ENCODE measurements at places on chromosomes 2 and 18.

DNA sequence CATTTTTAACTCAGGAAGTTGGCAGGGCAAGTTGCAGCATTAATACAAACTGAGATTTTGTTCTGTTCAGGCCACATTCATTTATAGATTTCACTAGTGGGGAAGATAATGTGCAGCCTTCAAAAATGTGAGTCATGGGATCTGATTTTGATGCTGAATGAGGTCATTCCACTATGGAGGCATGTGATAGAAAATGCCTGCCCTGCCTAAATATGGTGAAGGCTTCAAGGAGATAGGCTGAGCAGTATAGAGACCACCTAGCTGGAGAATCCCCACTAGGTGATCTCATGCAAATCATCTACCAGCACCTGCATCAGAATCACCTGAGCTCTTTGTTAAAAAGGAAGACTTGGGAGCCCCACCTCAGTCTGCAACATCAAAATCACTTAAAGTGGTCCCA, 43.7 kb downstream of the PAX3 start:
- DNase-seq, result no peak

DNA sequence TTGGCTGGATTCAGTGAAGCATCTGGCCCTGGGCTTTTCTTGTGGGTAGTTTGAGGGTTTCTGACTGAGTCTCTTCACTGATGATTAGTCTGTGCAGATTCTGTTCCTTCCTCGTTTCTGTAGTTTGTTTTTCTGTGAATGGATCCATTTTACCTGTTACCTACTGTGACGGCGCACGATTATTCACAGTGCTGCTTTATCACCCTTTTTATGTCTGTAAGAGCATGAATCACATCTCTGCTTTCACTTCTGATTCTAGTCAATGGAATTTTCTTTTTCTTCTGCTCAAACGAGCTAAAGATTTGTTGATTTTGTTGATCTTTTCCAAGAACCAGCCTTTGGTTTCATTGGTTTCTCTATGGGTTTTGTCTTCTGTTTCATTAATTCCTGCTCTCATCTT, 60.8 kb downstream of the SLC66A2 start:
- DNase-seq, result no peak

DNA sequence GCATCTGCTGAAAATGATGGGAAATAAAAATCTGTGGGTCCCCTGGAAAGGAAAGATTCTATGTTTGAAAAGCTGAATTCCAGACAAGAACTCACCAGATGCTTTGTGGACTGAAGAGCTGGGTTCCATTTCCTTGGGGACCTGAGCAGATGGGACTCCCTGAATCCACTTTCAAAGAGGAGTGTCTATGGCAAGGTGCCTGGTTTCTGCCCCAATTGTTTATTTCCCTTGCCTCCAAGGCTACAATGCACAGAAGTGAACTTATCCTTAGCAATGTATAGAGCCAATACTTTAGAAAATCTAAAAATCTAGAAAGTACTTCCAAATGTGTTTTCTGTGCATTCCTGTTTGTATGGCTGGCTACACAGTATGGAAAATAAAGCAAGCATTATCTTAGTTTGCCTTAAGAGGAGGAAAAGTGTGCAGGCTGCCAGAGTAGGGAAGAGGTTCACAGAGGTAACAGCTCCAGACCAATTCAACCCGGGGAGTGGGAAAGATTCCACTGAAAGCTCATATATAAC, 420.5 kb downstream of the NRXN1 start:
- no peak for DNase-seq

GRCh38 chr2:147499785-147500184, 345.0 kb upstream of the ACVR2A start:
- no peak for DNase-seq

- DNase-seq, result no peak
Measured at GRCh38 chr2:101440127-101440738, 34.7 kb downstream of the RFX8 start.

- DNase-seq, result no peak
Measured at GRCh38 chr2:215355801-215356200, 43.9 kb downstream of the ATIC start.

DNA sequence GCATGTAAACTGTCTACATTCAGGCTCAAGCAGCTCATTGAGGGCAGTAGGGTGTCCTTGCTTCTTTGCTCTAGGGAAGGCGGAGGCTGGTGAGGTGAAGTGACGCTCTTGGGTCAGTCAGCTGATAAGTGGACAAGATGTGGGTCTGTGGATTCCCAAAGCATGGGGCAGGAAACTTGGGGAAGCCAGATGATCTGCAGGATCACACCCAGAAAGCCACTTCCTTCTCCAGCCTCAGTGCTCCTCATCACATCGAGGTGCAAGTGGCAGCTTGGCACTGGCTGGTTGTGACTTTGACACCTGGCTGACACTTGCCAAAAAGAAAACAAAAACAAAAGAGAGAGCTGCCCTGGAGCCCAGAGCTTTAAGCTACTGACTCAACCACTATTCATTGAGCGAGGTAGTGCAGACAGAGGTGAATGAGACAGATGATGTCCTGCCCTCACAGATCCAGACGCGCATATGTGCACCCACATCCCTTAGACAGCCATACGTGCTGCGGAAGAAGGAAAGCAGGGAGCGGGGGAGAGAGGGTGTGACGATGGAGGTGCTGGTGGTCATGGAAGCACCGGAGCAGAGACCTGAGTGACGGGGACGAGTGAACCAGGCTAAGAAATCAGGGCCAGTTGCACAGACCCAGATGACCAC, 3.1 kb upstream of the CIB4 start:
- no peak for DNase-seq

DNA sequence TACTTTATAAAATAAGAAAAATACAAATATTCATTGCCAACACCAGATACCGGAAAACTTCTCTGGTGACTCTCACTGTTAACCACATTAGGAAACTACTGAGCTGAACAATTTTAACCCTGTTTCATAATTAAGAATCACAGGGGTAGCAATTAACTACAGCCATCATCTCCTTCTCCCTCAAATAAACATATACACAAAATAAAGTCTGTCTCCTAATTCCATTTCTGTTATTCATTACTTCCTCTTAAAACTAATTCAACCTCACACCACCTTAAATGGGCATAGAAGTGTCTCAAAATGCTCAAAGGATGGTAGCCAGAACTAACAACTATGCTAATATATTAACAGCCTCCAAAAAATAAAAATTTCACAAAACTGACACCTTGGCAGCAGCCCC, 60.7 kb downstream of the ACVR1 start:
- DNase-seq, result no peak

GRCh38 chr18:54109131-54109683, 115.3 kb downstream of the MBD2 start:
- DNase-seq, result no peak

DNA sequence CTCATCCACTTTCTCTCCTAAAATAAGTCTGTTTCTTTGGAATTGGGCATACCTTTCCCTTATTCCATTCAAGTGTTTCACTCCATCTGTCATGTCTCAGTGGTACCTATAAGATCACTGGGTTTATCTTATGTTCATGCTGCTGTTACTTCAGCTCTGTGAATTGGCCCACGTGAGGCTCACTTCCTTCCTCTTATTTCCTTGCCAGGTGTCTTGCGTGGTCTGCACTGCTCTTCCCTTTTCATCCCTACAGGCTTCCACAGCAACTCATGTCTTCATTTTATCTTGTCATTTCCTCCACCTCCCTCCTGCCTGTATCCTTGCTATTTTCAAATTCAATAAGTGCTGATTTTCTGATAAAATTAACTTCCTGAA, 159.1 kb upstream of the ALPP start:
- DNase-seq, result no peak

DNA sequence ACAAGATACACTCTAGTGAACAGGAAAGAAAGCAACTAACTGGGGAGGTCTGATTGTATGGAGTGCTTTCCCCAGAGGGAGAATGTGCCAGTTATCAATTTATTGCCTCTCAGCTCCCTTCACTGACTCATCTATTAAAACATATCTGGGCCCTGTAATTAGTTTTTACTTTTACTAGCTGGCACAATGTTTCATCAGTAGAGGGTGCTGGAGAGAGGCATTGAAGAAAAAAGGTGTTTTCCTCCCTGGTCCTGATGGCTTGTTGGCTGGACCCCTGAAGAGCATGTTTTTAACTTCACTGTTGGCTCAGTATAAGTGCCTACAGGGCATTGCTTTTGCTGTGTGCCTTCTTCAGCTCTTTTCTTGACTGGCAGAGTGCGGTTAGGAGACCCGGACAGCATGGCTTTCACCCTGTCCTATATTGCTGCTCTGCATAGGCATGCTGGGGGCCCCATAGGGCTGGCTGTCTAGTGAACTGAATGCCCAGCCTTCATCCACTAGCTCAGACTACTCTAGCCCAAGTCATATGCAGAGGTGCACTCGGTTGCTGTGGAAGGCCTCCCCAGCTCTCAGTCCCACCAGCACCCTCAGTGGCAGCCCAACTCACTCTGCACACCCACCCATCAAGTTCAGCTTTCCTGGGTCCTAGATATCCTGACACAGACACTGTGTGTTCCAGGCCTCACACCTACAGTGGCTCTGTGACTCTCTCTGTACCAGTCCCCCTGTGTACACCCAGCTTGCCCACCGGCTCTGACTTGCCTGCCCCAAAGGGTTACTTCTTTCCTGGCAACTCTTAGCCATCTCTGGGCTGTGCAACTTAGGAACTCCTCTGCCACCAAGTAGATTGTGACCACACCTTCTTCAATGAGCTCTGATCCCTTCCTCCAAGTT, 62.3 kb upstream of the ACYP2 start:
- no peak for DNase-seq

- DNase-seq, result no peak
Measured at GRCh38 chr2:171595896-171596295, 73.6 kb downstream of the CYBRD1 start.

- DNase-seq, result peak; percentile 70
Measured at GRCh38 chr2:85420536-85421259, 2.2 kb downstream of the SH2D6 start.

DNA sequence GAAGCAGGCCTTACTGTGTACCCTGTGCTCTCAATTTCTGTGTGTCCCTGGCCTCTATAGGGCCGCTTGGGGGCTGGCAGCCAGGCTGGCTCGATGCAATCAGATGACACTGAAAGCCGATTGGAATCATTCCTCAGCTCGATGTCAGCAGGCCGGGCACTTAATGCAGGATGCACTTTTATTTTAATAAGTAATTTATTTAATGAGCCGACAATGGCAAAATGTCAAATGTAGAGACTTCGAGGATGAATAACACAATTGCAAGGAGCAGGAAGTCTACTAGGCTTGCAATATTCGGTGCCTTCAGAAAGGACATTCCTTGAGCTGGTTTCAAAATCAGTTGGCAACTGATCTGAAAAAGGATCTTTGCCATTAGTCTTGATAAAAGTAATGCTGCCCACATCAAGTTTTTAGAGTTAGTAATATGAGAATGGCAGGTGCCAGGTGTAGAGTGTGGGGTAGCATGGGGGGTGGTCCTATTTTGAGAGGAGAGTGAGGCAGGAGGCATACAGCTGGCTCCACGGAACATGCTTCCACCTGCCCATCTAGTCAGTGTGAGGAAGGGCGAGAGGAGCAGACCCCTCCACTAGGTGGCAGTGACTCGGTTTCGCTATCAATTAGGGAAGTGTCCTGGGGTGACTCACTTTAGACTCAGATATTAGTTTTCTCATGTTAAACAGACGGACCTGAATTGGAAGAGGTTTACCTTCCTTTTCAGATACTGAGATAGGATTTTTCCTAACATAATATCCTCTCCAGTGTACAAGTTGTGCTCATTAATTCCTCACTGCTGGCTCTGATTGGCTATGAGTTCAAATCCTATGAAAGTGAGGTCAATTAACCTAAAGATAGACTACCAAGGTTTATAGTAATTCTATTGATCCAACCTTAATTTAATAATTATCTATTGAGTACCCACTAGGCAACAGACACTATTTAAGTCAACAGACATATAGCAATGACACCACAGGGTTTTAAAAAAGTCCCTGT, 80.9 kb downstream of the NABP1 start:
- DNase-seq, result peak; percentile 28

DNA sequence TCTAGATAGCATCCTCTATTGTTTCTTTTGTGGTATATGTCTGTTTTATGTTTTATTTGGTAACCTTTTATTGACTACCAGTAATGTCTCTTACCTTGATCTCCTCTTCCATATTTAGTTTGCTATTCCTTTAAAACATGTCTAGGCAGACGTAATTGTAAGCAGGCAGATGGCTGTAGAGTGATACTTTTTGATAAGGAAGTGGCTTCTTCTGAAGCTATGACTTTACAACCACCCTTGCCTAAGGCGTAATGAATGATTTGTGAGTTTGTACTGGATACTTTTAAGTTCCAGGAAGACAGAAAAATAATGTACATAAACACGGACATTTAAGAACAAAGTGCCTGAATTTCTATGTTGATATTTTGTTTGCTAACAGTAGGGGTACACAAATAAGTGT, 85.6 kb downstream of the ZNF804A start:
- no peak for DNase-seq

- DNase-seq, result peak; percentile 64
Measured at GRCh38 chr18:811892-812375, at the start of gene YES1. TSS of gene YES1 (minus strand) at chr18:812242. CDS start at chr18:756827, 55,415 bp downstream.

GRCh38 chr18:35121531-35121930, 80.3 kb downstream of the MAPRE2 start:
- no peak for DNase-seq

GRCh38 chr2:24592441-24593100, 101.5 kb downstream of the NCOA1 start:
- no peak for DNase-seq

- DNase-seq, result no peak
Measured at GRCh38 chr2:232882505-232883115, 12.5 kb downstream of the SNORC start.

DNA sequence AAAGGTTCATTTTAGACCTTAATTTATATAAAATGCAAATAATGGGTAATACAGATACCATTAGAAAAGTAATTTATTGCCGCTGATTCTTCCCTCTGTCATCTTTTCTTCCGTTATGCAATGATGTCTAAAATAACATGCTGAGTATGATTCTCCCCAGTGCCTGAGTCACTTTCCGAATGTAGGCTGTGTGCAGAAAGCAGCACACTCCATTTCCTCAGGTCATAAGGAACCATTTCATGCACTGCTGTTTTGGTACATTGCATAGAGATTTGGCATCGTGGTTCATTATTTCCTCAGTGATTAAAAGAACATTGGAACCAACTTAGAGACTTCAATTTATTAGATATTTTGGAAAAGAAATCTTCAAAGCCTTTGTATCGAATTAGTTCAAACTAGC, 173.5 kb downstream of the CDH2 start:
- no peak for DNase-seq

DNA sequence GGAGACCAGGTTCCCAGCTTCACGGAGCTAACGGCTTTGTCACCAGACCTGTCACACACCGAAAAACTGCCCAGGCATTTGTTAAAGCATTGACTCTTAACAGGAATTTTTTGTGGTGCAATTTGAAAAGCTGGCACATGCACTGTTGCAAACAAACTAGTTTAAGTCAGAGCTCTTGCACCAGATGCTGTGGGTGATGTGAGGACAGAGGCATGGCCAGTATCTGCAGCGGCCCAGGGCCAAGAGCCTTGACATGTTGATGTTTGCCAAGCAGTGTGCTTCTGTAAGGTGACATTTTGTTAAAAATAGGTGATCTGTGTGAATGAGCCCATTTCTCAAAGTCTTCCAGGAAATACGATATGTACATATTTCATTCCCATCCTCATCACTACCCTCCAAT, 142.5 kb downstream of the MTCL1 start:
- no peak for DNase-seq

All from stimulated activated CD8-positive, alpha-beta memory T cell treated with anti-CD3 and anti-CD28 coated beads, Interleukin-7, amount 100 ng/mL, for 48 hours (primary cell).